Activated CD4-positive, alpha-beta T cell treated with anti-CD3 and anti-CD28 coated beads, Interleukin-2, amount 50 U/mL, for 4 hours (primary cell): ENCODE measurements at places on chromosomes 5 and 9.

DNA sequence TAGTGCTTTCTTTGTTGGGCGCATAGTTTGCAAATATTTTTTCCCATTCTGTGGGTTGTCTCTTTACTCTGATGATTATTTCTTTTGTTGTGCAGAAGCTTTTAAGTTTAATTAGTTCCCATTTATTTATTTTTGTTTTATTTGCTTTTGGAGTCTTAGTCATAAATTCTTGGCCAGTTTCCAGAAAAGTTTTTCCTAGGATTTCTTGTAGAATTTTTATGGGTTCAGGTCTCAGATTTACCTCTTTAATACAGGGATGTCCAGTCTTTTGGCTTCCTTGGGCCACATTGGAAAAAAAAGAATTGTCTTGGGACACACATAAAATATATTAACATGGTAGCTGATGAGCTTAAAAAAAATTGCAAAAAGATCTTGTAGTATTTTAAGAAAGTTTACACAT, 122.0 kb downstream of the WDR70 start:
- no peak for DNase-seq

GRCh38 chr5:172791726-172792445, 20.9 kb upstream of the DUSP1 start:
- no peak for DNase-seq

GRCh38 chr5:5756762-5757161, 334.3 kb downstream of the ICE1 start:
- DNase-seq, result no peak

DNA sequence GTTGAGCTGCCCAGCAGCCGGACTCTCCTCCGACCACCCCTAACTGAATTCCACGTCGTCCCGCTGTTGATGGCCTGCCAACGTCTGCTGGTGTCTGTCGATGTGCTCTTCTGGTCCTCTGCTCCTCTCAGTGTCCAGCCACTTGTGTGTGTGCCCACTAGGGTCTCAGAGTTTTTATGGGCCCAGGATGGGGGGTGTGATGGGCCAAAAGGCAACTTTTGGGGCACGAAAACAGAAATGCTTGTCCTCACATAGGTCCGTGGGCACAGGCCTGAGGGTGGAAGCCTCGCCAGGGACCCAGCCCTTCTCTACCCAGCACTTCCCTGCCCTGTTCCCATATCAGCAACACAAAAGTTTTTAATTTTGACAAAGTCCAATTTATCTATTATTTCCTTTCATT, 85.7 kb upstream of the RUFY1 start:
- no peak for DNase-seq

DNA sequence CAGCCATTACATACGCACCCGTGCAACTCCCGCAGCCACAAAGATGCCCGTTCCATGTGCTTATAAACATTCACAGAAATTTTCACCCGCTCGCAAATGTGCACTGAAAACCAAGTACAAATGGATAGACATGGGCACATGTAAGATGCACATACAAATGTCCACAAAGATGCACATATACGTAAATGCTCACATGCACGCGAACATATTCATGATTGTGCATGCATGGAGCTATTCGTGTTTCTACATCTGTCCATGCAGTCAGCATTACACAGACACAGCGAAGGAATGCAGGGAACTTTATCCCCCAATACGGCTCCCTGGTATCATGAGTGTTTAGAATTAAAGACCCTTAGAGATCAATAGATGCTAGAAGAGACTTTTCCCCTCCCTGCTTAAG, 58.4 kb downstream of the C9orf50 start:
- no peak for DNase-seq

DNA sequence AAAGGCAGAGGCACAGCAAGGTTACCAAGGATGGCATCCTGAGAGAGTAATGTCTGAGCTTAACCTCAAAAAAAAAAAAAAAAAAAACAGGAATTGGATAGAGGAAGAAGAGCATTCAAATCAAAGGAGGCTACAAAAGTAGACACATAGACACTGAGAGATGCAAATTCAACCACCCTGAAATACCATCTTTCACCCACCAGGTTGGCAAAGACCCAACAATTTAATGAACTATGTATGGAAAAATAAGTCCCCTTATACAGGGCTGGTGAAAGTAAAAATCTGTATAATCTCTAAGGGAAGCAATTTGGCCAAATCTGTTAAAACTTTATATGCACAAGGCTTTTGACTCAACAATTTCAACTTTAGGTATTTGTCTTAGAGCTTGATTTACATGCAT, 4.9 kb downstream of the NADK2 start:
- DNase-seq, result no peak

- DNase-seq, result no peak
Measured at GRCh38 chr9:70415476-70415875, 1.0 kb upstream of the KLF9 start.

DNA sequence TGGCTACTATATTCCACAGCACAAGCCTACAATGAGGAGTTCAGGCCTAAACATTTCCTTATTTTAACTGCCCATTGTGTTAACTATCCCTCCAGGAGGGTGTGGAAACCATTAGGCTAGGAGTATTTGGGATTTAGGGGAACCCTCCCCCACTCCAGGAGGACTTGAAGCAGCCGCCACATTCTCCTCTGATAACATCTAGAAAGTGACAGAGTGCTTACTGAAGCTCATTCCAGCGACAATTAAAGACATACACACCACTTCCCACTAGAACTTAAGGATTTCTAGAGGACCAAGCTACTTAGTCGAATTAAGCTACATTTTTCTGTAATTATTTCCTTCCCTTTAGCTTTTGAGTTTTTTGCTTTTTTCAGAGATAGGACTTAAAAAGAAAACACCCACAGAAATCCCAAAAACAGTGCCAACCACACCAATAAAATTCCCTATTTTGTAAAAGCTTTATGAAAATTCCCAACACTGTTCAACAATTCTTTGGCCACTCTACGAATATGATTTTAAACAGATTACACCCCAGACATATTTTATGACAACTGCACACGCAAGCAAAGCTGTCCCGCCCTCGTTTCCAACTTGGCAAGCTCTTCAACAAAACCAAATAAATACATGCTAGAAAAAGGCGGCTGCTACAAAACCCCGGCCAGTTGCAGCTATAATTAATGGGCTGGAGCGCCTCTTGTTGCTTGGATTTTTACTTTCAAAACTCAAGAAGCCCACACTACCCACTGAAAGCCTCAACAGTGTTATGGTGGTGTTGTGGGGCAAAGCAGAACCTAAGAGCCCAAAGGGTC, 4.5 kb downstream of the ROR2 start:
- DNase-seq, result no peak

GRCh38 chr5:10578293-10578665, 14.4 kb downstream of the ANKRD33B start:
- no peak for DNase-seq

- DNase-seq, result no peak
Measured at GRCh38 chr5:90899014-90899604, 340.5 kb downstream of the ADGRV1 start.

- no peak for DNase-seq
Measured at GRCh38 chr5:160750938-160751657, 100.9 kb downstream of the ATP10B start.

- no peak for DNase-seq
Measured at GRCh38 chr9:117671468-117671867, 32.7 kb upstream of the TLR4 start.

- DNase-seq, result no peak
Measured at GRCh38 chr5:131272307-131272706, 8.5 kb downstream of the CDC42SE2 start.

DNA sequence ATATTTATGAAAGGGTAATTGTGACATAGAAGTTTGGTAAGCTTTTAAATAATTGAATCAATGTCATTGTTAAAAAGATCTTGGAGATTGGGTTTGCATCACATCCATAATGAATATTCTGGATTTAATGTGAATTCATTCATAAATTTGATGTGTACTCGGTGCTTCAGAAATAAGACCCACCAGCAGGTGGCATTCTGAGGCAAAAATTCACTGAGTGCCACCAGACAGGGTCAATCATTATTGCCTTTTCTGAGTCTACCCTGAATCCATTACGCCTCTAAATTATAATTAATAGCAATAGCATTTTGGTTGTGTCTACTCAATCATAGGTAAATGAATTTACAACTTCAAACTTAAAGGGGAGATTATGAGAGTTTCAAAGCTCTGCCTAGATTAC, 1.0 kb downstream of the TRPC7 start:
- no peak for DNase-seq

DNA sequence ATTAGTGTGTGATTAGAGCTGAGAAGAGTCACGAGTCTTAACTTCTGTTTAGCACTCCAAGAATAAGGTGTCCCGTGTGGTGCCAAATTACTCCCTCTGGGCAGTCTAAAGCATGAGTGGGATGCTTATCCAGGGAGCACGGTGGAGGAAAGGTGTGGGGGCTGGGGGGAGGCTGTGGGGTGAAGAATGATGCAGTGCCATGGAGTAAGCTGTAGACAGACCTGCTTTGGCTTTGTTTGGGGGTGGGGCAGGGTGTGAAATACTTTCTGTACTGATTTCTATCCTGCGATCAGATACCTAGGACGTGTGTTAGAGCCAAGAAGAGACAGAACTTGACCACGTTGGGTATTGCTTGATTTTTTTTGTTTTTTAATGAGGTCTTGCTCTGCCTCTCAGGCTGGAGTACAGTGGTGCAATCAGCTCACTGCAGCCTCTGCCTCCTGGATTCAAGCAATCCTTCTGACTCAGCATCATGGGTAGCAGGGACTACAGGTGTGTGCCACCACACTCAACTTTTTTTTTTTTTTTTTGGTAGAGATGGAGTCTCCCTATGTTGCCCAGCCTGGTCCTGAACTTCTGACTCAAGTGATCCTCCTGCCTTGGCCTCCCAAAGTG, 232.8 kb downstream of the MAN2A1 start:
- no peak for DNase-seq

- DNase-seq, result no peak
Measured at GRCh38 chr5:105807290-105807689, 1863.4 kb downstream of the EFNA5 start.

DNA sequence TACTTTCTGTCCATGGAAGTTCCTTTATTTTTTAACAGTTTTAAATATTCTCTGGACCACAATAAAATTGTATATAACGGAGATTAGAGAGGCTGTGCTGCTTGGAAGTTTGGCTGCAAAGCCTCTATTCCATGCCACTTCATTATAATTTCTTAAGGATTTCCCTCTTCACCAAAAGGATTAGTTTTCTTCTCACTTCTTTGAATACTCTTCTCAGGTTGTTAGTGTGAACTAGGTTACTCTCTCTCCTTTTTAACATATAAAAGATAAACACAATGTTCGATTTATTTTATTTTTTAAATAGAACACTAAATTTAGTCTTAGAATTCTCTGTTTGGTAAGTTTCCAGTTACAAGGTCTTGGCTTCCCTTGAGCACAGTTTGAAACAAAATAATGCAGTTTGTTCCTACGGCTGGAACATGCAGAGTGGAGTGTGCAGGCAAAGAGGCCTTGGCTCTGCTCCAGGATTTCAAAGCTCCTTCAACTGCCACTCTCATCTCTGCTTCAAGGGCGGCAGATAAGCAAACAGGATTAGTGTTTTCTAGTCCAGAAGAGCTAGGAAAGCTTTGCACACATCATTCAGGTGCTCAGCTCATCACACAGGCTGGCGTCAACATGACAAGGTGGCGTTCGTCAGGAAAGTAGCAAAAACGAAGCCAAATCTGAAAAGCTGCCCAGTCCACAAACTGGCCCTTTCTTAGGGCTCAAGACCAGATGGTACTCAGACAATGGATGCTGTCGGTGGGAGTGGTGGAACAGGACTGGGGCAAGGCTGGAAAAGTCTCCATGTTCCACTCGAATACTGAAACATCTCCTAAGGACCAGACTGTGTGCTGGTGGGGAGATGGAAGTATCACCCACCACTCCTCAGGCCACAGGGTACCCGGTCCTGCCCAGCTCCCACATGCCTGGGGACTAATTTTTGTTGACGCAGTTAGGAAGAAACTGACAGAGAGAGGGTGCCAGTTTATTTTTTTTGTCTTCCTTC, 286.6 kb downstream of the CRB2 start:
- DNase-seq, result no peak

DNA sequence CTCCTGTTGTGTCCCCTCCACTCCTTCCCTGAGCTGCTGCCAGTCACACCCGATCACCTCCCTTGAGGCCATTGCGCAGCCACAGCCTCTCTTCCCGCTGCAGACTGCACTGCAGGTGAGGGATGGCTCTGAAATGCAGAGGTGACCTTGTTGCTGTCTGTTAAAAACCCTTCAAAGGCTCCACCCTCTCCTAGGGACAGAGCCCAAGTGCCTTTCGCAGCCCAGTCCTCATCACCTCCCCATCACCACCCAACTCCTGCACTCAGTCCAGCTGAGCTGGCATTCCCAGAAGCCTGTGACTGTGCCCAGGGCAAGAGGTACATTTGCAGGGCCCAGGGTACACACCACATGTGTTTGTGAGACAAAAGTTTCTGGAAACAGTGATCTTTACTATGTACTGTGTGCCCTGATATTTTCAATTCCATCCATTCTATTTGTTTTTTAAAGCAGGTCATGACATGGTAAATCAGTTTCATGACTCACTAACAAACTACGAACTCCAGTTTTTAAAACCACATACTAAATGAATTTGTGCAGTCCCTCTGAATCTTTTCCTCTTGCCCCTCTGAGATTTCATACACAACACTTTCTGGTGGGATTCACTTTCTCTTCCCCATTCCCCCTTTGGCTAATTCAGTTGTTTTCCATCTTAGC, 73.0 kb upstream of the SPOCK1 start:
- DNase-seq, result no peak
